ENCODE measurements at places on chromosomes 7 and 10.

GRCh38 chr7:132526111-132526740 is 50.0 kb downstream of the PLXNA4 start:
- no peak for DNase-seq

DNA sequence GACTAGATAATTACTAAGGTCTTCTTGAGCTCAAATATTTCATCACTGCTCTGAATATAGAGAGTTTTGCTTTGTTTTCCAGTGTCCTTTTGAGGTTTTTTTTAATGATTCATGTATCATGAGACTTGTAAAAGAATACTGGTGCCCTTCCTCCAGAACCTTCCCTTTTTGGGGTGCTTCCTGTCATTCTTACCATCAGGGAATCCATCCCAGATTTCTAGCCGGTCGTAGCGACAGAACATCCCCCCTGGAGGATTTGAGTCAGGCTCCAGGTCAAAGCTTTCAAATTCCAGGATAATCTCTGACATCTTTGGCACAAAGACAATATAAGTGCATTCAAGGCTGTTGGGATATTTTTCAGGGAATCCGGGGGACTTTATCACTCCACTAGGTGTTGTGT is 71.0 kb downstream of the NRP1 start:
- DNase-seq: no peak

GRCh38 chr7:132130497-132130896 is 445.8 kb downstream of the PLXNA4 start:
- no peak for DNase-seq

DNA sequence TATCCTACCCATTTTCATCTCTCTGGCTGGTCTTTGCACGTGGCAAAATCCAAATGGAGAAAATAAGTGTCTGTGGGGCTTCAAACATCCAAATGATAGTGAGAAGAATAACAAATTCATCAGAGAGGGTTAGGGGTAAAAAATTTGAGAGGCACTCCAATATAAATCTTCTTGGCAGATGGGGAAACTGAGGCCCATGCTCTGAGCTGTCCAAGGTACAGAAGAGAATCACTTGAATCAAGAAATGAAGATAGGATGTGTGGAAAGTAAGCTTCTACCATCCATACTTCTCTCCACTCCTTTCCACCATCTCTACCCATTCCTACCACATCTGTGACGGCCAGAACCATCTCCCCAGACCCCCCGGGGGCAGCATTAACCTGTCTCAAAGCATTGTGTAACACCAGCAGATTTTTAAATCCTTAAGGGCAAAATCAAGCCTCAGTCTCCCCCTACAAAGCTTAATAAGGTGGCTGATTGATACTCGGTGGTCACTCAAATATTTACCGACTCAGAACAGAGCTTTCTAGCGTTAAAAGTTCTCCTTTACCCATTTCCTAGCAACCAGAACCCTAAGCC is 818 bp downstream of the GOT1 start:
- DNase-seq: no peak

- DNase-seq: no peak
Observed at GRCh38 chr10:72333112-72334015, 21.4 kb downstream of the DNAJB12 start.

DNA sequence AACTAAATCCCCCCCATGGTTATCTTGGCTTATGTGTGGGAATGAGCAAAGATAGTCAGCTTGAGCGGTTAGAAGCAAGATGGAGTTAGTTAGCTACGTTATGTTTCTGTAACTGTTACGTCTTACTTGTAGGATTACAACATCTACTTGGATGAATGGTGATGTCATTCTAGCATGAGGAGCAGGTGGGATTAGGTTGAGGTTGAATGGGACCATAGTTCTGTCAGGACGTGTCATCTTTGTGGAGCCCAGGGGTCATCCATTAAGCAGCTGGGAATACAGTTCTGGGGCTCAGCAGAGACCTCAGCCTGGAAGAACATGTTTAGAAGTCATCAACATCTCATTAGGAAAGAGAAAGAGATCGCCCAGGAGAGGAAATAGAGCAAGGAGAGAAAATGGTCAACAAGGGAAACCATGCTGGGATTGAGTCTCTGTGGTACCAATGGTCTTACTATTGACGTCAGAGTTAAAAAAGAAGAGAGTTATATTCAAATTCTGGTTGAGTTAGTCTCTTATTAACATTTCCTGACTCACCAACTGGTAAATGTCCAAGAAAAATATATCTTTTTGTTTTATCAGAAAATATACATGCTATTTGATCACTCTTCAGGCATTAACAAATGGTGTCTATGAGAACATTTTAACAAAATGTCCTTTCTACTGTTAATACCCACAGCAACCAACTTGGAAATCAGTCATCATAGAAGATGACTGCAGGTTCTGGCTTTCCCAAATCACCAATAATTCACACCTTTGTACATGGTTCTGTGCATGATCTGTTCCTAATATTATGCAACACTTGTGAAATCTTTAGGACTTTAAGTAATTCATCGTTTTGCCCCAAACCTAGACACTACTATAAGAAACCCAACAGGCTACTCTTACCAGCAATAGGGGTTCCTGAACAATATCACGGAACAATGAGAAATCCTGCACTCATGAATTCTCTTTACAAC is 96.9 kb downstream of the KIAA1217 start:
- no peak for DNase-seq

DNA sequence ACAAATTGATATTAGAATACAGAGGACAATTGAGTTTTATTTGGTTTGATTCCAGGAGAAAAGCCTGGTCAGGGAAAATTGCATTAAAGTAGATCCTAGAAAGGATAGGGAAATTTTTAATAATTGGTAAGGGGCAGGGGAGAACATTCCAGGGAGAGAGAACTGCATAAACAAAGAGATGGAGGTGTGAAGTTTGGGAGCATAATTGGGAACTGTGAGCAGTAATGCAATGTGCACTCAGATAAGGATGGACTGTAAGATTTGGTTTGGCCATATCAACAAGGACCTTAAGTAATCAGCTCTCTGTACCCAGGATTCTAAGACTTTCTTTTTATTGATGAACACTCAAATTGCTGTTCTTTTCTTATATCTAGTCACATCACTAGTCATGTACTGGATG is 41.4 kb downstream of the ZMYND11 start:
- DNase-seq: no peak

DNA sequence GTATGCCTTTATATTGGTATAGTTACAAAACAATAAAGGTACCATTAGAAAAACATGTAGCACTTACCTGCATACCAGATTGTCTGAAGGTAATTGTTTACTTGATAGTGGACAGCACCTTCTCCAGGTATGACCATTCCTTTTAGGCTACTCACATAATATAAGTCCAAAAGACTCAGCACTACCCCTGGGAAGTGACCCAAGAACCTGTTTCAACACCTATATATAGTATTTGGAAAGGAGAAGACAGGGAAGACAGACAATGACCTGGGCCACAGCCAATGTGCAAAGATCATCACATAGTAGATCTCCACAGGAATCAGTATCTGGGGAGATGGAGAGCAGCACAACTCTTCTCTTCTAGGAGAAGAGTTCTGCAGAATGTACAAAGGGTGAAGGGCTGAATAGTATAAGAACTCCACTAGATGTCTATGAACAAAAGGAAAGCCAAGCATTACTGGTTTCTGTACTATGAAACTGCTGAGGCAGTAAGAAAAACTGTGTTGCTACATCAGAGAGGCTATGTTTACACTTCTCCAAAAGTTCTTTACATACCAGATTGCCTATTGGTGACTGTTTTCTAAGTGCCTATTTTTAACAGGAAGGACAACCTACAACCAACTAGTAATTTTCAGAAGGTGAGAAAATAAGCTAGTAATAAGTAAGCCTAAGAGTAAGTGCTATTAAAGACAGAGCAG is 159.2 kb downstream of the BTAF1 start:
- DNase-seq: no peak

GRCh38 chr7:134359787-134360432 is 43.2 kb upstream of the SLC35B4 start:
- DNase-seq: no peak

GRCh38 chr10:122879339-122880273 is at the start of gene FAM24B:
Gene FAM24B, minus strand, starts transcription at chr10:122879581. Its CDS starts 29,066 bp downstream, at chr10:122850515.
- DNase-seq: peak; percentile 92

All from LoVo (cell line).